ENCODE measurements at places on chromosomes 3 and 15.
A peak's percentile ranks its signal among the peaks of the same experiment; 100 is the strongest.

DNA sequence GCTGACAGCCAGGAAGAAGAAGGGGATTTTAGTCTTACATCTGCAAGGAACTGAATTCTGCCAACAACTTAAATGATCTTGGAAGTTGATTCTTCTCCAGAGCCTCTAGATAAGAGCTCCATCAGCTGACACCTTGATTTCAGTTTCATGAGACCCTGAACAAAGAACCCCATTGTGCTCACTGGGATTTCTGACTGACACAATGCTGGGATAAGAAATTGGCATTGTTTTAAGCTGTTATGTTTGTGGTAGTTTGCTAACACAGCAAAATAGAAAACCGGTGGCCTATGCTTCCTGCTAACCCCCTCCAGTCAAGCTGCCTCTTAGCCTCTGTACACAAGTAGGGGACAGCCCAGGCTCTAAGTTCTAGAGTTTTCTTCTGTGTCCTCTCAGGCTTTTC lies 36.2 kb downstream of the MASP1 start:
- no peak for DNase-seq

DNA sequence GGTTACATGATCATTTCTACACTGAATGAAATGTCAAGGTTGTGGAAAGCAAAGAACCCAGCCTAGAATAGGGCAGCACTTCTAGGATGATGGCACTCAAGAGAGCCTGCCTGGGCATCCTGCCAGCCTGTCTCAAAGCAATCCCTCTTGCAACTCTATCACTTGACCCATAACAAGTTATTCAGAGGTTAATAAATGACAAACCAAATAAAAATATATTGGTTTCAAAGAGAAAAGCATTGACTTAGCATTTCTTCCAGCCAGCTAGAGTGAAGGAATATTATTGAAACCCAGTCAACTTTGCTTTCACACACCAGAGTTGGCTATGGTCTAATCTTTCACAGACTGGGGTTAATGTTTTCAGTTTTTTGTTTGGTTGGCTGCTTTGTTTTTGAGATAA lies 214.6 kb upstream of the UBE2E2 start:
- no peak for DNase-seq

DNA sequence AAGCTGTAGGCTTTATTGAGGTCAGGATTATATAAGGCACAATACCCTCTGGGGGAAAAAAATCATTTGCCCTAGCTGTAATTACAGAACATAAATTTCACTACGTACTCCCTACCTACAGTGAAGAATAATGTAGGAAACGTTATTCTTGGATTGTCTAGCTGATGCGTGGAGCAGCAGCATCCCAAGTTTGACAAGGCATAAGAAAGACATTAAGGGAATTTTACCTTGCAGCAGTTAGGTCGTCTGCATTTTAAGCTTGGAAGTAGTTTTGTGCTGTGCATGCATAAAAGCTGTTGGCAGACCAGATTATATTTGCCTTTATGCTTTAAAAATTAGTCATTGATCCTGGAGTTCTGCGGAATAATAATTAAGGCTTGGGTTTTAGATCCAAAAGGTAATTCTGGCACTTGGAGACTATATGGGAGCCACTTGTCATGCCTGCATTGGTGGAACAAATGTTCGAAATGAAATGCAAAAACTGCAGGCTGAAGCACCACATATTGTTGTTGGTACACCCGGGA lies 2.2 kb downstream of the EIF4A2 start:
- no peak for DNase-seq

GRCh38 chr15:43150191-43150929 lies 17.0 kb downstream of the TMEM62 start:
- no peak for DNase-seq

DNA sequence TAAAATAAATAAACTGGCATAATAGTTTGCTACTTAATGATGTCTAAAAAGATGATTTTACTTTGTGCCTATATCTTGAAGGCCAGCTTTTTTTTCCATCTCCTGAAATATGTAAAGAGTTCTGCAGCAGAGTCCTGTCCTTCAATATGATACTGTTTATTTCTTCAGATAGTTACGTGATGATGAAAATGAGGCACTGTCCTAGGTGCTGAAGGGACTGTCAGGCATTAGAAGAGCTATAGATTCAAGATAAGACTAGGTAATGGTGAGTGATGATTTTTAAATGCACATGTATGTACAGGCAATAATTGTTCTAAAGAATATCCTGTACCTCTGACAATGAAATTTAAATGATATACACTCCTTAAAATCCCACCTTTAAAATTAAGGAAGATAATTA lies 326.9 kb upstream of the DNAJC19 start:
- no peak for DNase-seq

- DNase-seq = no peak
These were observed 23.2 kb downstream of the PLXND1 start for GRCh38 chr3:129583289-129583688.

DNA sequence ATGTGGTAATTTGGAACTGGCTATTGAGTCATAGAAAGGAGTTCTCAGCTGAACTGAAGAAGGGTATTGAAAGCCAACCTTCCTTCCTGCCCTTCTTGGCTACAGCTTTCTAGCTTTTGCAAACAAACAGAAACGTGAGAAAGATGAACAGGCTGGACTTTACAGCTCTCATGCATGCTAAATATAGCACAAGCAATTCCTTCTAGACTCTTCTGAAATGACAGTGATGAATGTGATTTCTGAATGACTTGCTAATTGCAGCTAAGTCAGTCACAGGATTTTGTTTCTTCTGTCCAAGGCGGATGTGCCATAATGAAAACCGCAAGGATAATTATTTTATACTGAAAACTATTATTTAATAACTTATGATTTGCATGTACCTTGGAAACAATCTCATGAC lies 36.3 kb downstream of the BCHE start:
- no peak for DNase-seq

DNA sequence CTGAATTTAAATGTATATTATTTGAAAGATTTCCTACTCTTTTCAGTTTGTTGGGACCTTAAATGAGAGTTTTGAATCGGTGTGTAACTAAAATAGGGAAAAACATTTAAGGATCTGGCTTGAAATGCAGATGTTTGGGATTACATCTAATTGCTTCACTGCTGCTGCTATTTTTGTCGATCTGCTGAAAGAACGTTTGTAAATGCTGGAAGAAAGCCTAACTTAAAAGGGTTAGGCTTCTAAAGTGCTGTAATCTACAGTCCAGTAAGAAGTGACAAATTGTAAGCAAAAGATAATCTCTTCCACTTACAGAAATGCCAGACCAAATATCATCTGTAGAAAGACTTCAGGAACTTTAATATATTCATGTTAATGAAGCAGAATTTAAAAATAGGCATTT lies 691.6 kb downstream of the ZNF385D start:
- DNase-seq = no peak

GRCh38 chr3:98329392-98330124 lies 24.1 kb upstream of the OR5K4 start:
- peak; percentile 36 for DNase-seq

DNA sequence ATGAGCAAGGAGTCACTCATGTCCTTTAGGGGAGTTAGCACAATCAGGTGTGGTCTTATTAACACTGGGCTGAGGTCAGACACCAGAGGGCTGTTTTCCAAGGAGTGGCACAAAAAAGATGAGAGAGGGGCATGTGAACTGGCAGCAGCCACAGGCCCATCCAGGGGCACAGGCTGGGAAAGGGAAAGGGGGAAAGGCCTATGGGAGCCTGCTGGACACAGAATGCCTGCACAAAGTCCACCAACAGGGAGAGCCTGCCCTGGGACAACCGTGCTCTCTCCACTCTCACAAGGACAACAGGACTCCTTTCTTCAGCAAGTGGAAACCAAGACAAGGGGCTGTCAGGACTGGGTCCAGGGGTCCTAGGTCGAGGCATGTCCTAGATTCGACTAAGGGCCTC lies 109.6 kb downstream of the ADCY5 start:
- DNase-seq = no peak

DNA sequence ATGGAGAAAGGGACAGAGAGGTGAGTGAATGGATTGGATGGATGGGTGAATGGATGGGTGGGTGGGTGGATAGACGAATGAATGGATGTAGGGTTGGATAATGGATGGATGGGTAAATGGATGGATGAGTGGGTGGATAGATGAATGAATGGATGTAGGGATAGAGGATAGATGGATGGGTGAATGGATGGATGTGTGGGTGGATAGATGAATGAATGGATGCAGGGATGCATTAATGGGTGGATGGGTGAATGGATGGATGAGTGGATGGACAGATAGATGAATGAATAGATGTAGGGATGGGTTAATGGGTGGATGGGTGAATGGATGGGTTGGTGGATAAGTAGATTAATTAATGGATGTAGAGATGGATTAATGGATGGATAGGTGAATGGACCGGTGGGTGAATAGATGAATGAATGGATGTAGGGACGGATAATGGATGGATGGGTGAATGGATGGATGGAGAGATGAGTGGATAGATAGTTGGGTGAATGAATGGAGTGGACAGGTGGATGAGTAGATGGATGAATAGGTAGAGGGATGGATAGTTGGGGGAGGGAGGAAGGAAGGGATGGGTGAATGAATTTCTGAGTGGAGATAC lies 28.6 kb downstream of the CACNA2D3 start:
- DNase-seq = no peak

- DNase-seq = no peak
These were observed 283.6 kb upstream of the RARB start for GRCh38 chr3:25144430-25144829.

GRCh38 chr15:26848498-26848897 lies 18.4 kb upstream of the GABRA5 start:
- DNase-seq = no peak

DNA sequence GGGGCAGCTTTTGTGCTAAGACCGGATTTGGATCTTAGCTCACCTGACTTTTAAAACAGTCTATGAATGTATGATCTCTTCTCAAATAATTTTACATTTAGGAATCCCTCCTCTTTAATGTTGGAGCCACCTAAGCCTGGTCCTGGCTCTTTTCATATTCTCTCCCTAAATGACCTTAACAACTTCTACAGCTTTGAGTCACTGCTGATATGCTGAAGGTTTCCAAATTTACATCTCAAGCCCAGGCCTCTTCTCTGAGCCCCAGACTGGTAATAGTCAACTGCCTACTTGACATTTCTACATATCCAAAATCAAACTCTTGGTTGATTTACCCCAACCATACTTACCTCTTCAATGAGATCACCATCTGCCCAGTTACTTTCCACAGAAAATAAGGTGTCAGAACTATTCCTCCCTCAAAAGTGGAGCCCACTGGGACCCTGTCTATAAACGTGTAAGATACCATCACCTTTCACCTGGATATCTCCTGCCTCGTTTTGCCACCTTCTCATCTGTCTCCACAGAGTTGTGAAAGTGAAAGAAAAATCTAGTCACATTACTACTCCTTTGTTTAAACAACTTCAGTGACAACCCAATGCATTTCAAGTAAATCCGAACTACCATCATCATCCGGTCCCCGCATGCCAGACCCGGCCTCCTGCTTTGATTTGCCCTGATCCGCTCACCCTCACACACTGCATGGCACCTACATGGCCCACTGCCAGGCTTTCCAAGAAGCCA lies 48.8 kb downstream of the UBP1 start:
- no peak for DNase-seq

- DNase-seq = no peak
These were observed 33.4 kb upstream of the PLAAT1 start for GRCh38 chr3:193207290-193208273.

- no peak for DNase-seq
These were observed 236.5 kb downstream of the WDR72 start for GRCh38 chr15:53522991-53523390.

DNA sequence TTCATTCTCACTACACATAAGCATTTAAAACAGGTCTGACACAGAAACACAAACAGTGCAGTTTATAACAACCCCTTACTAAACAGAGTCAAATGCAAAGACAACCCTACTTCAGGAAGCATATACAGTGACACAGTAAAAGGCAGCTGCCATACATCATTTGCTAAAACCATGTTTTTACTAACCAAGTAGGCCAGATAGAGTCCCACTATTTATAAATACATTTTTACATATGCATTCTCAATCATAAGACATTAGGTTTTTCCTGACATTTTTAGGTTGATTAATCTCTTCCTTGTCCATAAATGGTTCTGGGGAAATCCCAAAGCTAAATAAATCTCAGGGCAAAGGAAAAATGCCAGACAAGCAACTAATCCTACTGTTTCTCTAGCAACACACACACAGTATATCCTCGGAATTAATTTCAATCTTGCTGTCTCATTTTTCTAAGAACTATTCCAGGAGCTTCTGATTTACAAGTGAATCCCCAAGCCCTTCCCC lies 39.0 kb downstream of the CHAC1 start:
- DNase-seq = no peak

DNA sequence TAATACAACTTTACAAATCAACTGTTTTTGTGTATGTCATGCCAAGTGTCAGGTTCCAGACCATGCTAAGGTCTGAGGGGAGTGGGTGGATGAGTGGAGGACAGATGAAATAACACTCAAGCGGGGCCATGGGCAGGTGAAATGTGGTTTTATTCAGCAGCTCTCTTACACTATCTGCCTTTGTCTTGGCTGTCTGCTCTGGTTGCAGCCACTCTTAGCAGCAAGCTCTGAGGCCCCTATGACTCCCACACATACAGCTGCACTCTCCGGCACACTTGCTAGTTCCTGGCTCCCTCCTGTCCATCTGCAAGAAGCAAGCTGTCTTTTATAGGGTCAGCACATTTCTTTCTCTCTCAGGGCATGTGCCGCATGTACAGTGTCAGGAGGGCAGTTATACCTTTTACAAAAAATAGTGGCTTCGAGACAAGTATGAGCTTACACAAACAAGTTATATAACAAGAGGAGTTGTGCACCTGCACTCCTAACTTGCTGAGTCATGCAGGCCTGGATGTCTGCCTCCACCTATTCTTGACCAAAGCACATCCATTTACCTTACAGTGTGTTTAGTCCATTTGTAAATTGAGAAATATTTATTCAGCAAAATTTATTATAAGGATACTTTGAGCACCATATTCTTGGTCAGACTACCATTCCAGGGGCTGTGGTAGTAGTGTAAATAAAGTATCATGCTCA lies 683.7 kb upstream of the CBLB start:
- no peak for DNase-seq

- DNase-seq = no peak
These were observed 44.2 kb upstream of the KY start for GRCh38 chr3:134694946-134695543.

DNA sequence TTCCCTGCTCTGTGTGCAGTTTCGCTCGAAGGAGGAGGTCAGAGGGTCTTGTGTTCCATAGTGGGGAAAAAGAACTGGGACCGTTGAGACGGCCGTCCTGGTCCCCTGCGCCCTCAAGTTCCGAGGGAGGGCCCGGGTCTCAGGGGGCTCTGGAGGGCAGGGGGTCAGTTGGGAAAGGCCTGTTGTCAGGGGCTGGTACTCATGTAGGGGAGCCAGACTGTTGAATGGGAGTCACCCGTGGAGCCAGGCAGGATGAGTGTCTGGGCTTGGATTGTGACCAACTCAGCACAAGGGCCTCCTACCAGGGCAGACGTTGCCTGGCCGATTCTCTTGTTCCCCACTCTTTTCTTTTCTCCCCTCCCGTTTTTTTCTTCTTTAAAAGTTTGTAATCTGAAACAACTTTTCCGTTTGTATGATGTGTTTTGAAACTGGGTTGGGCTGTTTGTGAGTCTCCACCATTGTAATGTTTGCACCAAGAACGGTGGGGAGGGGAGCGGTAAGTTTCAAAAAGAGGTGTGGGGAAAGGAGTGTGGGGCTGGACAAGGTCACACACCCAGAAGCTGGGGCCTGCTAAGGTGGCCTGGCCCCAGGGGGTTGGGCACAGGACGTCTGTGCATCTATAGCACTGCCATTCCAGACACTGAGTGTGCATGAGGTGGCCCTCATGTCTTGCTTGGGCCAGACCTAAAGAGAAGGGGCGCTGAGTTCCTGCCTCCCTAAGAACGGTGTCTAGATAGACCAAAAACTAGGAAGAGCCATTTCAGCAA lies 1.1 kb downstream of the CMTM7 start:
- DNase-seq = no peak
